ENCODE measurements at places on chromosomes 7 and 10.

DNA sequence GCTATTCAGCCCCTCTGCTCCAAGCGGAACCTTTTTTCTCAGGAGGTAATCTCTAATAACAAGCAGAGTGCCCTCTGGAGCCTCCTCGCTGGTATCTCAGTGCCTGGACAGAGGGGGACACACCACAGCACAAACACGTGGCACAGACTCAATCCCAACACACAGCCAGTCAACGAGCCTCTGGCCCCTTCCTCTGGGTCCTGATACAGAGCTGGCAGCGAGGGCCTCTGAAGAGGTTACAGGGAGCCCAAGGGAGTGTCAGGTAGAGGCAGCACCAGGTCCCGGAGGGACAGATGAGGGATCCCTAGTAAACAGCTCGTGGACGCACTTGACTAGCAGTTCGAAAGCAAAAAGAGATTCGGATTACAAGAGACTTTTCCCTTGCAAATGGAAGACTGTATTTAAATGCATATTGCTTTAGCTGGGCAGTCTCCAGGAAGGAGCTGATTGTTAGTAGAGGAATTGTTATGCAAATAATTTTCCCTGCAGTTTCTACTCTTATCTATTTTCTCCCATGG, 14.1 kb downstream of the CXCL12 start:
- DNase-seq = no peak

- DNase-seq = no peak
Observed at GRCh38 chr10:20988357-20988983, 91.4 kb upstream of the NEBL start.

GRCh38 chr10:114824391-114824790, 2.8 kb downstream of the FHIP2A start:
- DNase-seq = no peak

GRCh38 chr10:74113546-74113945, 37.1 kb downstream of the AP3M1 start:
- no peak for DNase-seq
